ENCODE measurements at places on chromosomes 5 and 9. TPM values are rescaled to one million over a fixed set of nuclear protein-coding genes. Genes with fewer than 3 reads are reported as not detected.

The C9orf153 gene
- total RNA-seq, result 0.42 TPM

The CD72 gene
- 15.0 TPM for total RNA-seq

The SLC34A3 gene
- not detected for total RNA-seq

DNA sequence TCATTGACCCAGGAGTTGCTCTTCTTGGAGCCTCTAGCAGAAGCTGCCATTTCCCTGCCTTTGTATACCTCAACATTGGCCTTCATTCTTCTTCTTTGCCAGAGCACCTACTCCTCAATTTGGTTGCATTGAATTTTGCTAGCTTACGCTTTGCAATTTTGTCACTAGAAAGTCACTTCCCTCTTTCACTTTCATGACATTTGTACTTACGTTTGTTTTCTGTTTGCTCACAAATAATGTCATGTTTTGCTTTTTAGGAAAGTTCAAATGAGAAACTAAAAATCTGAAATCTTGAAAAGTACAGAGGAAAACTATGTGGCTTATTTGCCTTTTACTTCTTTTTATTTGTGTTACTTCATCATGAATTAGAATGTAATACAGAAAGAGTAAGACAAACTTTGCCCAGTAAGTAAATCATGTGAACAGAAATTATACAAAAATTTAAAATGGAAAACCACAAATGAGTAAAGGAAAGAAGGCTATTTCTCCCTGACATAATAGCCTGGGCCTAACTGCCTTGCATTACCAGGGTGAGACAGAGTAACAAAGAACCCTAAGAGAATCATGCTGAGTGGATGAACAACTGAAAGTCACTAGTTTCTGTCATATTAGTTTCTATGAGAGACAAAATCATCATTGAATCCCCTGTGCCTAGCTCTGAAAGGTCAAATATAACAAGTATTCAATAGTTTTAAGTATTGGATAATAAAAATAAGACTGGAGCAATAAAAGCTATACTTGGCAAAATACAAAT lies 7.4 kb upstream of the IFNA1 start:
- DNase-seq, result no peak
- H3K27me3 ChIP-seq, result peaks cover 47% of the 10 kb centered on the region
- H3K27ac ChIP-seq, result no peak overlapping the region
- no peaks in the 10 kb centered on the region for H3K36me3 ChIP-seq

DNA sequence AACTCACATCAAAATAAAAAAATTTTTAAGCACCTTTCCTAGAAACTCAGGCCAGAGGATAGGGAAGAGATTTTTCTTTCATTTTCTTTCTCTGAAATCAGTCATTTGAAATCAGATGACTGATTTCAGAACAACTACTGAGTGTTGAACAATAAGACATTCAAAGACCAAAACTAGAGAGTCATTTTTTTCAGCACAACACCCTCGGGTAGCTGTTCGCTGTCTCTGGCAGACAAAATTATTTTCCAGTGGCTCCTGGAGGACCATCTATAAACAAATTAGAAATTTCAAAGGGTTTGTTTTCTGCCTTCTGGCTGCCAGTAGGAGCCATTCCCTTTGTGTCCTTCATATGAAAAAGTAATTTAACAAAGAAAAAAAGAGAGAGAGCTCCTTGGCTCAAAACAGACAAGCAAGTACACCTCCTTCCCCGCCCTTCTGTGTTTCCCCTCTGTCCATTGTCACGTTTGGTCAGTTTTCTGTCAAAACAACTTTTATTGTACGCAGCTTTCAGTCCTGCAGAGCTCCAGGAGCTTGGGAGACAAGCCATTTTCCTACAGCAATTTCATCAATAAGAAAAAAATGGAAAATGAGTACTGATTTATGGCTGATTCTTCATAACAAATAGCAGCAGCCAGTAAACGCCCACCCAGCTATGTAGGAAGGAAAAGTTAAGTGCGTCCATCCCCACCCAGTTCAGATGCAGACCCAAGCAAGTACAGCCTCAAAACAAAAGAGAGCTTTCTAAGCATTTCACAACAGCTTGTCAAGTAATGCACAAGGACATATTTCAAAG lies 405.2 kb downstream of the ZNF608 start:
- H3K4me3 ChIP-seq, result no peak overlapping the region
- no peaks in the 10 kb centered on the region for H3K36me3 ChIP-seq
- H3K4me1 ChIP-seq, result no peaks in the 10 kb centered on the region

DNA sequence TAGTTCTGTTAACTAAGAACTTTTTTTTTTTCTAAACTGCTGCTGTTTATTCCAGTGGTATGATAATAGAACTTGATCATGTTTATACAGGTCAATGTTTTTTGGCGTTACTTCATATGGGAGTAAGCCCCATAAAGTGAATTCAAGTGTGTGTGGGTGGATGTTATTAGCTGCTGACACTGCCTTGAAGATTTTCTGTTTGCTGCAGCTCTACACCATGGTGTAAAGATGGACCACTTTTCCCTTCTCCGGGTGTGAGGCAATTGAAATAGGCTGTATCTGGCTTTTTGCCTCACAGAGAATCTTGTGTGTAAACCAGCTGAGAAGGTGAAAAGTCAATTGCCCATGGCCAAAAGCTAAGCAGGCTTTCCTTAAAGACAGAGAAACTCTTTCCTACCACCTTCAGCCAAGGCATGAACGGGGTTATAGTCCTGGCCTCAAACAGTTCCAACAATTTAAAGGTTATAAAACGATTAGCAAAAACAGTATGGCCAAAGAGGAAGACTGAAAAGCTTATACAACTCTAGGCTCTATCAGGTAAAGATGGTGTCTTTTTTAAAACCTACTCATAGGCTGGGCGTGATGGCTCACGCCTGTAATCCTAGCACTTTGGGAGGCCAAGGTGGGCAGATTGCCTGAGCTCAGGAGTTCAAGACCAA lies 33.9 kb upstream of the ABCA1 start:
- DNase-seq, result no peak
- peaks cover 4% of the 10 kb centered on the region for H3K27me3 ChIP-seq
- H3K36me3 ChIP-seq, result no peaks in the 10 kb centered on the region
- H3K4me3 ChIP-seq, result no peak overlapping the region

DNA sequence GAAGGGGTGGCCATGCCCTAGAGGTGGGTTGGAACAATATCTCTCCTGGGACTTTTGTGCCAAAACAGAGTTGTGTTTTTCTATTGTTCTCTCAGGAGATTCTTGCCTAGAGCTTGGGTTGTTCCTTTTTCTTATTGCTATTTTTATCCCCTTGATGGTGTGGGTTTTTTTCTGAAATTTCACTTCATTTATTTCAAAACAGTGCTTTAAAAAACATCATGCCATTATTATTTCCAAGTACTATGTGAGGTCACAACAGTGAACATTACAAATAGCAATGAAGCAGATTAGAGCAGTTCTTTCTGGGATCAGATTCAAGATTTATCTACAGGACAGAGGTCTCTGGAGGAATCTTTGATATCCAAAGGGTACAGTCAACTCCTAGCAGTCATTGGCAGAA lies 76.6 kb downstream of the ACTBL2 start:
- H3K27me3 ChIP-seq, result peaks cover 2% of the 10 kb centered on the region
- no peak overlapping the region for H3K27ac ChIP-seq
- no peak overlapping the region for H3K4me3 ChIP-seq
- H3K4me1 ChIP-seq, result no peaks in the 10 kb centered on the region
- no peaks in the 10 kb centered on the region for H3K36me3 ChIP-seq

- H3K27me3 ChIP-seq, result no peaks in the 10 kb centered on the region
- H3K4me1 ChIP-seq, result no peaks in the 10 kb centered on the region
- no peak overlapping the region for H3K4me3 ChIP-seq
- DNase-seq, result no peak
- H3K36me3 ChIP-seq, result peaks cover 5% of the 10 kb centered on the region
Observed at GRCh38 chr9:734831-735511, 106.5 kb upstream of the DMRT1 start.

GRCh38 chr5:6504677-6505415 lies 56.2 kb downstream of the UBE2QL1 start:
- H3K27me3 ChIP-seq, result peaks cover 17% of the 10 kb centered on the region
- no peaks in the 10 kb centered on the region for H3K4me1 ChIP-seq
- no peak overlapping the region for H3K4me3 ChIP-seq
- no peak for DNase-seq
- no peaks in the 10 kb centered on the region for H3K36me3 ChIP-seq

- no peak within 1 kb of the TSS for H3K4me3 ChIP-seq
- no peak for DNase-seq
- no peak within 1 kb of the TSS for H3K27ac ChIP-seq
- H3K4me1 ChIP-seq, result no peaks in the 10 kb centered on the region
- H3K27me3 ChIP-seq, result peaks cover 50% of the 10 kb centered on the region
Observed at GRCh38 chr5:139795074-139796001, at the start of gene PSD2. Gene PSD2, plus strand, starts transcription at chr5:139795808. Its CDS starts 13,633 bp downstream, at chr5:139809441.

GRCh38 chr5:81972492-81972783 lies 615 bp downstream of the ATG10 start:
- peaks cover 36% of the 10 kb centered on the region for H3K4me1 ChIP-seq
- peaks cover 13% of the 10 kb centered on the region for H3K36me3 ChIP-seq
- peak overlapping the region; percentile 77 for H3K27ac ChIP-seq
- no peaks in the 10 kb centered on the region for H3K27me3 ChIP-seq
- peak overlapping the region; percentile 77 for H3K4me3 ChIP-seq
